Effector memory CD4-positive, alpha-beta T cell (primary cell): ENCODE measurements at places on chromosomes 13 and 19.
A peak's percentile ranks its signal among the peaks of the same experiment; 100 is the strongest.

DNA sequence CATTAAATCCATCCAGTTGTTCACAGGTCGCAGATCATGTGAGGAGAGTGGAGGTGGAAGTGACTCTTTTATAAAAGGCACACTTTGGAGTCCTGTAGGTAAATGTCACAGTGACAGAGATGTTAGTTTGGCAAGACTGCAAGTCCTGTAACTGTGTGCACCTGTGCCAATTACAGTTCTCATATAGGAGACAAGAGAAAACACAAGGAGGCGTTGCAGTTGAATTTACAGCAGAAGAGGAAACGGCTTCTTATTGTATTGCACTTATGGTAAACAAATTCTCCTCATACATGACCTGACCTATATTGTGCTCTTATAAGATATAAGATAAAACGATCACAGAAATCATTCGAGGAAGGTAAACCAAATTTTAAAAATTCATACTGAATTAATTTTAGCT is 732.8 kb upstream of the SLC10A2 start:
- DNase-seq: no peak

DNA sequence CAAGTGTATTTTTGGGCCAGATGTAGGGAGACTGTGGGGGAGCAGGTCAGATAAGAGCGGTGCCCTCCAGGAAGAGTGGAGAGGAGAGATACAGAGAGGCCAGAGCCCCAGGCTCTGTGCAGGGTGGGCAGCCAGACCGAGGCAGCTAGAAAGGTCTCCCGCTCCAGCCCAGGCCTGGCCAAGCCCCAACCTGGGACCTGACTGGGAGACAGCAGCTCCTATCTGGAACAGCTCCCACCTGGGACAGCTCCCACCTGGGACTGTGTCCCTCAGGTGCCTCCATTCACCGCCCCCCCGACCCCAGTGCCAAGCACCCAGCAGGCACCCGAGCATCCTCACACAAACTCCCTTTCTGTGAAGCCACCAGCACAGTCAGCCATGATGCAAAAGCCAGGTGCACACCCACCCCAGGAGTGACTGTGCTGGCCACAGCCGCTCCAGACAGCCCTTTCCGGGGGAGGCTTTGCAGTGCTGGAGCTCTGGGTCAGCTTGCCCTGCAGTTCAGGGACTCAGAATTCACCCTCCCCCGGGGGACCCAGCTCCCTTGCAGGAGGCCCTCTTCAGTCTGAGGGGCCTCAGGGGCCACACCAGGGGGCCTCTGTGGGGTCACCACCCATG is 2.1 kb upstream of the GRTP1 start:
- no peak for DNase-seq

DNA sequence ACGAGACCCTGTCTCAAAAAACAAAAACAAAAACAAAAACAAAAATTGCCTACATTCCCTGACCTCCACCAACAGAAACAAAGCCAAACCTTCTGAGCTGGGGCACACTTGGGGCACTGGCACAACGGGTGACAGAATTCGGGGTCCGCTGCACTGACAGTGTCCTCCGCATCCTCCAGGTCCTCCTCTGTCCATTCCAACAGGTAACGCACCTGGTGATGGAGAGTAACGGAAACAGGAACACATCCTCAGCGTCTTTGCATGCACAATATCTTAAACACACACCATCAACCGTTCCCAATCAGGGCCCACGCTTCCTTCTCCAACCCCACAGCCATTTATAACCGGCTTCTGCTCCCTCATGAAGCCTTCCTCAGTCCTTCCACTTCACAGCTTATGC is 34.6 kb downstream of the PDCD5 start:
- DNase-seq: no peak

GRCh38 chr19:29768166-29768565 is 43.6 kb upstream of the CCNE1 start:
- no peak for DNase-seq

DNA sequence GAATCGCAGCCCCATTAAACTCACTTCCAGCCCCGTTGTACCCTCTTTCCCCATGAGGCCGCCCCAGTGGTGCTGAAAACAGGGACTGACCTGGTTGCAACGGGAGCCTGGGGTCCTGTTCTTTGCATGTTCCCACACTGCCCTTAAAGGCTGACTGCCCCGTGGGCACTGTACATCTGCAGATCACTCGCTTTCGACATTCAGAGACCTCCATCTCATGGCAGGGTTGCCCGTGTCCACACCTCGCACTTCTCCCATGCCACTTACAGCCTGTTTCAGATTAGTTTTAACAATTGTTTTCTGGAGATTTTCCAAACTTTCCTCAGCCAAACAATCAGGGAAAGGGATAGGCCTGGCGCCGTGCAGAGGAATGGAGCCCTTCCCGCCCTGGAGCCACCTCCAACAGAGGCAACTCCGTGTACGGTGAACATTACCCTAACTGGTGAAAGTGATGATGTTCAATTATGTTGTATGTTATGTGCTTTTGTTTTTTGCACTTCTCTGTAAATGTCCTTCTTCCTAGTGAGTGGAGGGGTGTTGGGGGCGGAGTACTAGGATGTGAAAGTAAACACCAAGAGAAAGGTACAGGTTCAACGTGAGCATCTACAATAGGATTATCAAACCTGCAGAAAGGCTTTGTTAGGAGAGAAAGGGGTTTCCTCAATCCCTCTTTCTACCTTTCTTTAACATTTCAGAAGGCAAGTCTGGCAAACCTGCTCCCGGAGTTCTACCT is 262.8 kb downstream of the FOXO1 start:
- no peak for DNase-seq

GRCh38 chr13:32284927-32285632 is 30.1 kb downstream of the ZAR1L start:
- no peak for DNase-seq

DNA sequence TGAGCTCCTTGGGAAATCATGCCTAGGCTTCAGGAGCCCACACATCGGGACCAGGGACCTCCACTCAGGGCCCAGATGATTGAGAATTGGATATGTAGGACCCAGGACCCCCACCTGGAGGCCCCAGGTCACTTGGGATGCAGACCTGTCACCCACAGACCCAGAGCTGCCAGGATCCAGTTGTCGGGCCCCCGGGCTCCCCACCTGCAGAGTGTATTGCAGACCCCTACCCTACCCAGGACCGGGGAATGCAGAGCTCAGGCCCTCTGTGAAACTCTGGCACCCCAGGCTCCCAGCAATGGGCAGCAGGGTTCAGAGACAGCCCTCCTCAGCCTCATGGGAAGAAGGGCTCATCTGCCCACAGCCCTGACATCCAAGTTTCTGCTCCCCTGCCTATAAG is 5.9 kb downstream of the NFKBIB start:
- DNase-seq: no peak

- no peak for DNase-seq
Observed at GRCh38 chr13:78764665-78765064, 105.7 kb upstream of the OBI1 start.

DNA sequence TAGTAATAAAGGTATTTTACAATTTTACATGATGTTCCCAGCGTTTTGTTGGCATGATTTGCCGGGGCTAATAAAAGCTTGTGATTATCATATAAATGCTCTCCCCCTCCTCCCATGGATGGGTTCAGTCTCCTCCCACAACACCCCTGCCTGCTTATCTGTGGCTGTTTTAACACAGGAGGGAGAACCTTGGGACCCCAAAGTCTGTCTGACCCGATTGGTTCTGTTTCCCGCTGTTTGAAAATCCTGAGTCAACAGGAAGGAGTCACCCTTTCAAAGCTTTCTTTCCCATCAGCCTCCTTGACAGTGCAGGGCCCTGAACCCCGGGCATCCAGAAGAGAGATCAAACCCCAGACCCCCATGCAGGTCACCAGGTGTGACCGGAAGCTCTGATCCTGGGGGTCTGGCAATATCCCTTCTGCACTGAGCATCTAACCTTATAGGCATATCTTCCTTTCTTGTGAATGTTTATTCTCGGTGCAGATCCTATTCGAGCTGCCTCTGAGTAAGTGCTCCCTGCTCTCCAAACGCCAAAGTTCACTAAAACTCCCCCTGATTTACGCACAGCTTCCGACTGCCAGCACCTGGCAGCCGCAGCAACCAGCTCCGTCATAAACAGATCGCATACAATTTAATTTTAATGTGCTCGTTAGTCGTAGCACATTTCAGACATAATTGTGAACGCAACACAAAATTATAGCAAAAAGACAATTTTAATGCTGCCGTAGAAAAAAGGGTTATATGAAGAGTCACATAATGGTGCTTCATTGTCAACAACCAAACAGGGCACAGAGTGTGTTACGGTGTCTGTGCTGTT is 74.8 kb downstream of the TSHZ3 start:
- no peak for DNase-seq

DNA sequence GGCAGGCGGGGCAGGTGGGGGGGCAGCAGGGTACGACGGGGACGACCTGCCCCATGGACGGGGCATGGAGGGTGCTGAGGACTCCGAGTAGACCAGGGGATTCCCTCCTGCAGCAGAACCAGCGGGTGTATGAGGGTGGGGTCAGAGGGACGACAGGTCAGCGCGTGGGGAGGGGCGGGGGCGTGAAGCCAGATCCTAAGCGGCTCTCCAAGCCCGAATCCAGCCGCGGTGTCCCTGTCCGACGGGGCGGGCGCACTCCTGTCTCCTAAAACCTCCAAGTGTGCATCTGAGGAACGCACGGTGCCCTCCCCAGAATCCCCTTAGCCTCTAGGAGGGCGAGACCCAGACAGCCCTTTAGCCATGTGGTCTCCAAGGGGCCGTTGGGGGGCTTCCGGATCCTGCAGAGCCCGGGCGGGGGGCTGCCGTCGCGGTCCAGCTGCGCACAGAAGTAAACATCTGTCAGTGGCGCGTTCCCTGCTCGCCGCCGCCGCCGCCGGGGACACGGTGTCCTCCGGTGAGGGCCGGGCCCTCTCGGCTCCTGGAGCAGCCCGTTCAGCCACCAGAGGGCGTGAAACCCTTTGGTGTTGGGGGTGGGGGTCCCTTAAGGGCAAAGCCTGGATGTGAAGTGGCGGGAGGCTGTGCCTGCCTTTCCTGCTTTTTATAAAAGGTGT is 730 bp downstream of the NRTN start:
- DNase-seq: peak; percentile 34

DNA sequence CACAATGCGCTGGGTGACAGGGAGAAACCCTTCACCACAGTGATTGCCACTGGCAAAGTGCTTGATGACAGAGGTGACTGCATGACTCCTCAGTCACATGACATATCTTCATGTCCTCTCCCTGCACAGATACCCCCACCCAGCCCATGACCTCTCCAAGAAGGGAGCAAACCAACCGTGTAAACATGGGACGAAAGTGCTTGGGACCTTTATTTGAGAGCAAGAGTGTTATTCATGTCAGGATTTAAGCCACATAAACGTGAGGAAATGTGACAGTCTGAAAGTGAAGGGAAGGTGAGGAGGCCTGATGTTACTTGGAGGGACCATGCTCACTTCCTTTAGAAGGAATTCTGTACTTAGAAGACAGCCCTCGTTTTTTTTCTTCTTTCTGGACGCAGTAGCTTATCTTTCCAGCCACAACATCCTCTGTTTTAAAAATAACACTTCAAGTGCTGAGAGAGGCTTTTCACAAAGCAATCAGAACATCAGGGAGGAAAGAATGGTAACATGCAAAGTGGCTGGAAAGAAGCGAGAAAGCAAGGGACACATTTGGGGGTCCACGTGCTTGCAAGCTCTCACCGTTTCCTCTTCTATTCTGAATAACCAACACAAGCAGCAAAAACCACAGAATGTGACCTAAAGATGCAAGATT is 35.6 kb downstream of the EPS15L1 start:
- DNase-seq: no peak

- no peak for DNase-seq
Observed at GRCh38 chr13:113860665-113861432, 3.0 kb downstream of the GAS6 start.

DNA sequence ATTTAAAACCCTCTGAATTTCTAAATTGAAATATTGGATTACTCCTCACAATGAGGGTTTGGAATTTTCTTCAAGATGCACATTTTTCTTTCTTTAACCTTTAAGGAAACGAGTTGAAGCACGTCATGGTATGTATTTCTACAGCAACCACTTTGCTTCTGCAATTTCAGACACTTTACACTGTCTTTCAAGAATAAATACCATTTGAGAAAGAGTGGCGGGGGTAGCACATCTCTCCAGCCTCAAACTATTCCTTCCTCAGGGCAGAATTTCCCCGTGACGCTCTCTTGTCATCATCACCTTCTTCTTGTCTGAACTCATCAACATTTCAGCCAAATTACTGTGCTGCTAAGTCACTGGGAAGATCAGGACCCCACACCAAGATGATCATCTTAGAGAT is 1073.4 kb downstream of the EFNB2 start:
- no peak for DNase-seq

GRCh38 chr13:28468023-28468915 is 26.7 kb downstream of the FLT1 start:
- no peak for DNase-seq

DNA sequence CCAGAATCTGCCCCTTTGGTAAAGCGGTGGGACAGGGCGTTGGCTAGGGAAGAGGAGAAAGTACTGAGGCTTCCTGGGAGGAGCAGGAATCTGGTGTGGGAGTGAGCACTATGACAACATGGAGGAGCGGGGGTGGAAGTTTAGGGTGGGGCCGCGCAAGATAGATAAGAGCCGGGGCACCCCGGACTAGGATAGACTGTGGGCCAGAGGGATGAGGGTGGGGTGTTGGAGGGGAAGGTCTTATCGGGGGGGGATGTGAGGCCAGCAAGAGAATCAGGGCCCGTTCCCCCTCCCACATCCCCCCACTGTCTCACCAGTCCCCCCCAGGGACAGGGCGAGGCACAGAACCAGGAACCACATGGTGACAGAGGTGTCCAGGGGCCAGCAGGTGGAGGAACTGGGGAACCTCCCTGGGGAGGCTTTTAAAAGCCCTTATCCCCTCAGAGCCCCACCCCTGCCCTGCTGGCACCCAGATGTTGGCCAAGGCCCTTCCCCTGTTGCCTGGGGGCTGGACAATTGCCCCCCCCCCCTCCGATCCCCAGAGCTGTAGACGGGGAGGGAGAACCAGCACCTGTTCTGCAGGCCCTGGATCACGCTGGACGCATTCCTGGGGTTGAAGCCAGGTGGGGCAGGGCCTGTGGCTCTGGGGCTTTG is at the start of gene KLK1:
Gene KLK1, minus strand, starts transcription at position 399 of the 654 bp plus-strand sequence. Its CDS starts 39 bp downstream, at position 360.
- DNase-seq: no peak

DNA sequence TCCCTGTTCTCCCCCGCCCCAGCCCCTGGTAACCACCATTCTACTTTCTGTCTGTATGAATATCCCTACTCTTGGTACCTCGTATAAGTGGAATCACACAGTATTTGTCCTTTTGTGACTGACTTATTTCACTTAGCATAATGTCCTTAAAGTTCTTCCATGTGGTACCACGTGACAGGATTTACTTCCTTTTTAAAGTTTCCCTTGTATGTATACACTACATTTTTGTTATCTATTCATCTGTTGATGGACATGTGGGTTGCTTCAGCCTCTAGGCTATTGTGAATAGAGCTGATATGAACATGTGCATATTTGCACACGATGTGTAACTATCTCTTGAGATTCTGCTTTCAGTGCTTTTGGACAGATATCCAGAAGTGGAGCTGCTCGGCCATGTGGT is 59.6 kb upstream of the GJB6 start:
- DNase-seq: no peak

- DNase-seq: no peak
Observed at GRCh38 chr13:71583581-71583980, 283.4 kb downstream of the DACH1 start.

DNA sequence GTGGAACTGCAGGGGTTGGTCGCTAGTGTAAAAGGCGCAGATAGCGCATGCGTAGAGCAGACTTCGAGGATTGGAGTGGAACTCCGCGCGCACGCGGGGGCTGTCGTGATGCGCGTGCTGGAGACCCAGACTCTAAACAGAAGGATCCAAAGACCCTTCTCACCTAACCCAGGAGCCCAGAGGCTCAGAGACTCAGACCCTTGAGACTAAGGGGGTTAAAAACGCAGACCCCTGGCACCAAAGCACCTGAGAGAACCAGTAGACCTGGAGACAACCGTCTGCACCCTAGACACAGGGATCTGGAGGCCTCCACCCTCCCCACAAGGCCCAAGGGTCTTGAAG is 567 bp upstream of the CTU1 start:
- no peak for DNase-seq
